NCI-H510A treated with DMSO at 0.1 percent for 48 hours (cell line): ENCODE measurements at places on chromosomes 16 and 17.

DNA sequence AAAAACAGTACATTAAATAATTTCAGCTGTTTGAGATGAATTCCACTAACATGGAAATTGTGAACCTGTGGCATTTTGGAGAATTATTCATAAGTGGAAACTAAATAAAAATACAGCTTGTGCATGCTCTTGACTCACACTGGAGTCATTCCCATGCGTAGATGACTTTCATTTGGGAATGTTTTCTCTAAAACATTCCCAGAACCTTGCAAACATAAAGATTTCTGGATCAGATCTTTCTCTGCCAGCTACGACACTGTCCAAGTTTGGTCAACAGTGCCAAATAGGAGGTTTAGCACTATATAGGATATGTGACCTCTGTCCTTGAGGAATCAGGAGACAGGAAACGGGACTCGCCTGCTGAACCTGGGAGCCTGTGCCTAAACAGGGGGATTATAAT lies 400.9 kb downstream of the SLC39A11 start:
- DNase-seq: no peak

- DNase-seq: peak; percentile 23
These were observed 1.0 kb downstream of the EIF1 start for GRCh38 chr17:41689497-41690299.

DNA sequence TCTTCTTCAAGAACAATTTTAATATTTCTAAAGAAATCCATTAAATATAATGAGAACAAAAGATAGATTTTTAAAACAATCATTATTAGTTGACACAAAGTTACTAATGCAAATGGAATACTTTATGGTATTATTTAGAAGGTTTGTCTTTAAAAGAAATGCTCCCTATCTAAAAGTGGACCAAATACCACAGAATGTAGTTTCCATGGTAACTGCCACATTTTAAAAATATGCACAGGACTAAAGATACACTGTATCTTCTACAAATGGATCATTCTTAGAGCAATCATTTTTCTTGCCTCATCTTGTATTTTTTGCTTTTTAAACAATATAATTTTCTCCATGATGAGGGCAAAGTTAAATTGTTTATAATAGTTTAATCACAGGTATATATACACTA lies 296.0 kb downstream of the CEP112 start:
- DNase-seq: no peak

GRCh38 chr17:68903286-68903685 lies 51.9 kb downstream of the ABCA8 start:
- DNase-seq: no peak

DNA sequence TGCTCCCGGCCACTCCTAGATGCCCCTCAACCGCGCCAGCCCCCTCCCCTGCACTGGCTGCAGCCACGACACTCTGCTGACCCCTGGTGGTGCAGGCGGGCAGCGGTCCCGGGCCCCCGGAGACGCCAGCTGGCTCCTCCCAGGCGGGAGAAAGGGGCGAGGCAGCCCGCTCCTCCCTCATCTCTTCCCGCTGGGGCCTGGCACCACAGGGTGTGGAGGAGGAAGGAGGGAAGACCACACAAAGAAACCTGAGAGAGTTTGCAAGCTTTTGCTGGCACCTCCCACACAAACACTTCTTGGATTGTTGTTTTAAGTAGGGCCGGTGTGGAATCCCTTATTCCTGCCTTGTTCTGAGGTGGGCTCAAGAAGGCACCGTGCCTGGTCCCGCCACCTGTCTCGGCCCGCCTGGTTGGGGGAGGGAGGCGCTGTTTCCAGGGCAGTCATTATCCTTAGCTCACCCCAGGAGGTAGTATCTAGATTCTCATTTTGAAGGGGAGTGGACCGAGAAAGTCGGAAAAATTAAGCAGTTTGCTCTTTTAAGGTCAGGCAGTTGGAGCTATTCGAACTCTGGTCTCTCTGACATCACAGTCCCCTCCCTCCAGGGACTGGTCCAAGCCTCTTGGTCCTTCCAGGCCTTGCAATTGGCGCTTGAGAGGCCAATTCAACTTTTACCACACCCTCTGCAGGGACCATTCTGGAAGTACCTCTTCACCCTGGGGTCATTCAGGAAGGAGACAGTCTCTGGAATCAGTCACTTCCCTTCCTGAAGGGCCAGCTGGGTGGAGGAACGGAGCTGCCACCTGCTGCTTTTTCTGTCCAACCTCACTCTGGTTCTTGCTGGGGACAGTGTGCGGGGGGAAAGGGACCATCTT lies 959 bp upstream of the ANKRD13B start:
- peak; percentile 95 for DNase-seq

- DNase-seq: no peak
These were observed 117.6 kb downstream of the C16orf78 start for GRCh38 chr16:49491106-49491670.
